ENCODE measurements at places on chromosomes 3 and 15.

- DNase-seq: no peak
Measured at GRCh38 chr3:69749461-69749860, 10.2 kb downstream of the MITF start.

- no peak for DNase-seq
Measured at GRCh38 chr3:111862415-111862814, 3.4 kb downstream of the PHLDB2 start.

DNA sequence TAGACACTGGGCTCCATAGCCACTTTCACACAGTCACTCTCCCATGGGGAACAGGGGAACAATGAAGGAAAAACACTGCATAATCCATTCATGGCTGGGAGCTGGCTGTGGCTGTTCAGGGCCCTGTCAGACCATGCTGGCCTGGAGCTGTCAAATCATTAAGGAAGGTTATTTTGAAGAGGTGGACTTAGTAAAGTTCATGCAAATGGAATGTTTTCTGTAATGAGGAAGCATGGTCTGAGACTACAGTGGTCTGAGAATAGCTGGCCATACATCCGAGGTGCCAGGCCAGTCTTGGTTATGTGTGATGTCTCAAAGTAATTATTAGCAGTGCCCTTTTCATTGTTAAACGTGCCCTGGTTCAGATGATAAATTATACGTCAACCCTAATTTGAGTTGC is 117.1 kb upstream of the MRPS22 start:
- DNase-seq: no peak

DNA sequence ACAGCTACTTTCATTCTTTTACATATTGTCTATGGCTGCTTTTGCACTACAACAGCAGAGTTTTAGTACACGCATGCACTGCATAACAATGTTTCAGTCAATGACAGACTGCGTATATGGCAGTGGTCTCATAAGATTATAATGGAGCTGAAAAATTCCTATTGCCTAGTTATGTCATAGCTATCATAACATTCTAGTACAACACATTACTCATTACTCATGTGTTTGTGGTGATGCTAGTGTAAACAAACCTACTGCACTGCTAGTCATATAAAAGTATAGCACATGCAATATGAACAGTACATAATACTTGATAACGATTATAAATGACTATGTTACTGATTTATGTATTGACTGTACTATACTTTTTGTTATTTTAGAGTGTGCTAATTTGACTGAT is 47.9 kb downstream of the QTRT2 start:
- DNase-seq: no peak
